CD4-positive, alpha-beta T cell treated with Interleukin-2 at 100 ng/mL for 4 hours (primary cell): ENCODE measurements at places on chromosomes 11 and 22.
A peak's percentile ranks its signal among the peaks of the same experiment; 100 is the strongest.

DNA sequence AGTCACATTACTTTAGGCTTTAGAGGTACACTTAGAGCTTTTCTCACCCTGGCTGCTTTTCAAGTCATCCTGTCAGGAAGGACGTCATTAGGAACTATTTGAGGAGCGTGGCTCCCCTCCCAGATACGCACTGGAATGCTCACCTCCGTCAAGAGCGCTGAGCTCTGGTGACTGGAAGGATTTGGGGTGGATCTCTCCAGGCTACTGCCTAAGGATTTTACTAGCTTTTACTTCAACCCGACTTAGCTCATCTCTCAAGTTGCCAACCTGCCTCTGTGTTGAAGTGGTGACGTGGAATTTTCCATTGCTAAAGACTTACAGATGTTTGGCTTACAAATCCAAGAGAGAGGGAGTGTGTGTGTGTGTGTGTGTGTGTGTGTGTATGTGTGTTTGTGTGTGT lies 355.3 kb upstream of the CCDC90B start:
- DNase-seq: no peak

- no peak for DNase-seq
Observed at GRCh38 chr22:37961062-37961461, 7.6 kb downstream of the POLR2F start.

- DNase-seq: no peak
Observed at GRCh38 chr11:59008947-59009346, 69.7 kb downstream of the GLYATL1 start.

GRCh38 chr11:2630679-2631078 lies 69.1 kb downstream of the KCNQ1OT1 start:
- DNase-seq: no peak

DNA sequence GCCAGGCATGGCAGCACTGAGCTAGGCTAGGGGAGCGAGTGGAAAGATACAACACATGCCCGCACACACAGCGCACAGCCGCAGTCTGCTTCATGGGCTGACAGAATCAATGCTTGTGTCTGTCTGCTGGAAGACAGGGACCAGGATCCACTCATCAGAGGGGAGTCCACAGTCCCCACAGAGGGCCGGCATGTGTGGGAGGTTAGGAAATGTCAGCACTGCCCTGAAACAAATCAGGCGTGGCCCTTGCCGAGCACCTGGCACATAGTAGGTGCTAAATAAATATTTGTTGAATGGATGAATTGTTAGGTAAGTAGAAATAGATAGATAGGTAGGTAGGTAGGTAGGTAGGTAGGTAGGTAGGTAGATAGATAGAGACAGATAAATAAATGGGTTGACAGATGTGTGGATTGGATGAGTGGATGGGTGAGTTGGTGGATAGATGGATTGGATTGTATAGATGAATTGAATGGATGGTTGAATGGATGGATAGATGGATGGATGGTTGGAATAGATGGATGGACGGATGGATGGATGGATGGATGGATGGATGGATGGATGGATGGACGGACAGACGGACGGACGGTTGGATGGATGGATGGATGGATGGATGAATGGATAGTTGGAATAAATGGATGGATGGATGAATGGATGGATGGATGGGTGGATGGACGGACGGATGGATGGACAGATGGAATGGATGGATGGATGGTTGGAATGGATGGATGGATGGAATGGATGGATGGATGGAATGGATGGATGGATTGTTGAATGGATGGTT lies 3.3 kb downstream of the SLC22A12 start:
- DNase-seq: no peak

DNA sequence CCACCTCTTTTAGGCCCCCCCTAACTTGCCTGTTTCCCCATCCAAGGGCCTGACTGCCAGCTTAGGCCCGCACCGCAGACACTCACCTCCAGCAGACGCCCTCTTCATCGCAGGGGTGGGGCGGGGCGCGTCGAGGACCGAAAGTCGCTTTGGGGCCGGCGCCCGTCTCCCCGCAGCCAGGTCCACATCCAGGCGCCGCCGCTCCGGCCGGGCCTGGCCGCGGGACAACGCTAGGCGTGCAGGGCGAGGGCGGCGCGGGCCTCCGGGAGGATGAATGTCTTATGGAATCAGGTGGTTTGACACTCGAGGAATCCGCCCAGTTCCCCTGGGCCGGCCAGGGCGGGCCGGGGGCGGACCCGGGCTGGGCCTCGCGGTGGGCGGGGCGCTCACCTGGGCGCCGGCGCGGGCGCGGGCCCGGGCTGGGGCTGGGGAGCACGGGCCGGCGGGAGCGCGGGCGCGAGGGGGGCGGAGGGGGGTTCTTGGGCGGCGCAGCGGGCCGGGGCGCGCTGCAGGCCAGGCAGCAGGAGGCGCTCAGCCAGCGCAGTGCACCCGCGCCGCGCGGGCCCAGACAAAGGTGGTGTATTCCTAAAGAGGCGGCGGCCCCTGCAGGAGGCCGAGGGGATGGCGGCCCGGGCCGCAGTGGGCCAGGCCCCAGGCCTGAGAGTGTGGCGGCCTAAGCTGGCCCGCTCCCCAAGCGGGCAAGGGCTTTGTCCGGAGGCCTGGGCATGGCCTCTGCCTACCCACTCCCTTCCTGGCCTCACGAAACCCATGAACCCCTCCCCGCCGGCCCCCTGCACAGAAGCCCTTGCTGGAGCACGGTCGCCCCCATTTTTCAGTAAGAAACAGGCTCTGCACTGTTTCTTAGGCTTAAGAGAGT lies 177.6 kb downstream of the IGLL1 start:
- peak; percentile 21 for DNase-seq

DNA sequence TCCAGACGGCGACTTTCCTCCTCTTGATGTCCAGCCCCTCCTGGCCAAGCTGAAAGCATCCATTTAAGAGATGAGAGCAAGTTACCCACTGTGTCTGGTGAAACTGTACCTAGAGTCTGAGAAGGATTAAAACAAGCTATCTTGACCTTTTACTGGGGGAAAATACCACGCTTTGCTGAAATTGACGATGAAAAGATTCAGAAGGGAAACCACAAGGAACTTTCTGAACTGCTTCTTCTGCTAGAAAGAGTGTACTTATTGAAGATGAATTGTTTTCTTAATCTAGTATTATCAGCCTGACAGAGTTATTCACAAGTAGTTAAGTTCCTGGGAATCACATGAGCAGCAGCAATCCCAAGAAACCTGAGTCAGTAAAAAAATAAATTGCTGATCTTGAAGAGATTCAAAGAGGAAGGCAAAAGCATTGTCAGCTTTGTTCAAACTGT lies 13.1 kb upstream of the MS4A6A start:
- DNase-seq: no peak

- DNase-seq: no peak
Observed at GRCh38 chr11:94243571-94244515, 60.5 kb upstream of the IZUMO1R start.
